ENCODE measurements at places on chromosomes 7 and 10.

- DNase-seq: no peak
These were observed 53.6 kb downstream of the ADRA2A start for GRCh38 chr10:111130471-111130870.

- DNase-seq: no peak
These were observed 59.8 kb upstream of the ANTXRL start for GRCh38 chr10:46226900-46227558.

GRCh38 chr10:34727595-34728033, 87.5 kb downstream of the PARD3 start:
- no peak for DNase-seq

DNA sequence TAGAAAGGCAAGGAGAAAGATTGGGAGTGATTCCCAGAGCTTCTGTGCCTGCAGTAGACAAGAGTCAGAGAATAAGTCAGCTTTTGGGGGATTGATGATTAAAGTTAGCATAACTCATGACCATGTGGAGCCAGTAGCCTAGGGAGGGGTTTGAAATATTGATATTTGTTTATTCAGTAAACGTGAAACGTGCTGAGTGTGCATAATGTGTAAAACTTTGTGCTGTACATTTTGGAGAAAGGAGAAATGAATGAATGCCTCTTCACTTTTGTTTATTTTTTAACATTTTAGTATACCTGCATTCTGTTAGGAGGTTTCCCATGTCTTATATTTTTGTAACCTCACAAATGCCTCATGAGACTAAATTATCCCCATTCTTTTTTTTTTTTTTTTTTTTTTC, 272.3 kb downstream of the SORCS3 start:
- no peak for DNase-seq

- no peak for DNase-seq
These were observed 82.6 kb downstream of the GNAI1 start for GRCh38 chr7:80216996-80217842.

GRCh38 chr10:116694243-116694926, 48.0 kb downstream of the HSPA12A start:
- no peak for DNase-seq

GRCh38 chr7:103856929-103857328, 132.5 kb downstream of the RELN start:
- DNase-seq: no peak

- DNase-seq: no peak
These were observed 49.0 kb downstream of the RBAK start for GRCh38 chr7:5094641-5095040.

GRCh38 chr7:128910569-128910945, at the start of gene KCP:
Gene KCP, minus strand, starts transcription at chr7:128910709. Its CDS starts 33 bp downstream, at chr7:128910676.
- no peak for DNase-seq

DNA sequence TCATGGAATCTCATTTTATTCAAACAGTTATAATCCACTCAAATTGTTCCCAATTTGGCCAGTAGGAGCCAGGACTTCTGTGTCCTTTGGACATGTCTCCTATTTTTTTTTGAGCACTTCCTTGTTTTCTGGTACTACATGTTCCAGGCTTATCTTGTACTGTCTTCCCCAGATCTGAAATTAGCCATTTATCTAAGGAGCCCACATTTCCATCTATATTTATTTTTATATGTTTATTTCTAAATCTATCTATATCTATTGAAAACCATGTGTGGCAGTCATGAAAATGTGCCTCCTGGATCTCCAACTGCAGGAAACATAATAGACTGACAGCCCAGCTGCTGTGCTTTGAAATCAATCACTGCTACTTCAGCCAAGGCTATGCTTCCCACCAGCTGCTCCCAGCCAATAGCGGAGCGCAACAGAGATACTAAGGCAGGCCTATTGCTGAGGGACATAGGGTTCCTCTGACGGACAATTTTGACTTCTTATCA, 147.1 kb downstream of the LRRC4 start:
- no peak for DNase-seq

- no peak for DNase-seq
These were observed 209.1 kb downstream of the TRIL start for GRCh38 chr7:28748933-28749584.

GRCh38 chr7:34165466-34165865, 260.1 kb downstream of the BMPER start:
- DNase-seq: no peak

- DNase-seq: no peak
These were observed 11.7 kb downstream of the CREB5 start for GRCh38 chr7:28423918-28424514.

DNA sequence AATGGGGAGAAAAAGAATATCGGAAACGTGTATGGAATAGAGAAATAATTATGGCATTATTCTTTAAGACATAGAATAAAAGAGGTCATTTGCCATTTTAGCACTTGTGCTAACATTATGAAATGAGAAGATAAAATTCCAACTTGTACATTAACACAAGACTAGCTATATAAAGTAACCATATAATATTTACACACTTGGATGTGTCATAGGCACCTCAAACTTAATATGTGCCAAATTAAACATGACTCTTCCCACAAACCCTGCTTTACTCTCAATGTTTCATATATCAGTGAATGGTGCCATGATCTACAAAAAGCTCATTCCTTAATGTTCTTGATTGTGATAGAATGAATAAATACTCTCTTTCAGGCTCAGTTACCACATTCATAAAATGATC, 4.1 kb upstream of the MINDY3 start:
- no peak for DNase-seq

- no peak for DNase-seq
These were observed 7.8 kb upstream of the ZNF485 start for GRCh38 chr10:43598446-43598845.

GRCh38 chr10:104487794-104488438, 134.3 kb downstream of the CFAP58 start:
- DNase-seq: no peak

DNA sequence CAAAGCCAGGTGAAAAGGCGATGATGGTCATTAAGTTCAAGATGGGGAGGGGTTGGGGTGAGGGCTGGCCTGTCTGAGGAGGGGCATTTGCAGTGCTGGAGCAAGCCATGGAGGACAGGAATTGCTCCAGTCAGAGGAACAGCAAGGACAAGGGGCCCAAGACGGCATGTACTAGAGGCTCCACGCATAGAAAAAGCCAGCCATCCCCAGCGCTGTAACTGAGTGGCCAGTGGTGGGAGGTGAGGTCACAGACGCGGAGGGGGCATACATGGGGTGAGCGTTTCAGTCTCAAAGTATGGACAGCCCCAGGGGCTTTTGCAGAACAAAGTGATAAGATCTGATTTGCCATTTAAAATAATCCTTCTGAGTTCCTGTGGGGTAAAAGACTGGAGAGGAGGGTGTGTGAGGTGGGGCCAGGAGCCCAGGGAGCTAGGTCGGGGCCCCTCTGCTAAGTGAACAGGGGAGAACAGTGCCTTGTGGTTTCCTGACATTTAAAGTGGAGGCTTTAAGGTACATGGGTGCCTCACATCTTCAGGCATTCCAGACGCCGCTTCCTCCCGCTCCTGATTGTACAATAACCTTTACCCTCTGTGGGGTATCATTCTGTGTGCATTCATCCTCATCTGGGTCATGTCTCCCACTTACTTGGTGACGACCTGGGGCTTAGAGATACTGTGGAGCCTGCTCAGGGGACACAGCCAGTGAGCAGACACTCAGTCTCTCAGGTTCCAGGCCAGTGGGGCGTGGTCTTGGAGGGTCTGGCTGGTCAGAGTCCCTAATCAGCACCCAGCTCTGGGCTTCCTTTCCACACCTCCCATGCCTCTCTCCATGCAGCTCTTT, 105.6 kb upstream of the GPR26 start:
- no peak for DNase-seq

- no peak for DNase-seq
These were observed 18.8 kb downstream of the MRPS24 start for GRCh38 chr7:43850348-43851116.

DNA sequence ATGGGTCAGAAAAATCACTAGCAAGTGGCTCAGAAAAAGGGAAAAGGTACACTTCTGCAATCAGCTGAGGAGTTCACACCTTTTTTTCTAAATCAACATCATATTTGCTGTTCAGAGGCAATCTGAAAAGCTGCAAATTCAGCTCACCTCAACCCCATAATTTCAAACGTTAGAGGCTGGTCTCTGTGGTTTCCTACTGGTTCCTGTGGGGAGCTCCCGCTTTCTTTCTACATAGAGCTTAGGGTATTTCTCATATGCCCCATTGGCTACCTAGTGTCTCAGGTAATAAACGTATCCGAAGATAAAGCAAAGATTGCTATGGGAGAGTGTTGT, 5.2 kb upstream of the ZNF22 start:
- DNase-seq: no peak

- DNase-seq: no peak
These were observed 57.7 kb upstream of the SPOCK2 start for GRCh38 chr10:72146071-72146470.

GRCh38 chr10:132691711-132692153, 94.2 kb downstream of the NKX6-2 start:
- DNase-seq: no peak

DNA sequence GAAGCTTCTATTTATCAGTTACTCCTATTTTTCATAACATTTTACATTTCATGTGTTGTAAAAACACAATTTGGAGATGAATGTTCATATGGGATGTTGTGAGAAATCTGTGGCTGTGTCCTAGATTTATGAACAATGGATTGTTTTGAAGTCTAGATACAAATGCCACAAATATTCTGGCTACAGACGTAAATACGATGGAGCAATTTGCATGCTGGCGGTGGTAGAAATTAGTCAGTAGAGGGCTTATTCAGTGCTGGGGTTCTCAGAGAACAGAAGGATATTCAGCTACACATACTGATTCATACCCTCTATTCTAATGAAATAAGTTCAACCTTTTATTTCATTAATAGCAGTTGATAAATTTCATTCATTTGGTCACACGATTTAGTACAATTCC, 48.8 kb downstream of the PLPP4 start:
- DNase-seq: no peak

- DNase-seq: no peak
These were observed 117.0 kb upstream of the AMPH start for GRCh38 chr7:38748056-38748610.

- no peak for DNase-seq
These were observed 74.0 kb upstream of the SAMD8 start for GRCh38 chr10:75037171-75038153.

- no peak for DNase-seq
These were observed 193.8 kb upstream of the DPP6 start for GRCh38 chr7:153858355-153858754.

DNA sequence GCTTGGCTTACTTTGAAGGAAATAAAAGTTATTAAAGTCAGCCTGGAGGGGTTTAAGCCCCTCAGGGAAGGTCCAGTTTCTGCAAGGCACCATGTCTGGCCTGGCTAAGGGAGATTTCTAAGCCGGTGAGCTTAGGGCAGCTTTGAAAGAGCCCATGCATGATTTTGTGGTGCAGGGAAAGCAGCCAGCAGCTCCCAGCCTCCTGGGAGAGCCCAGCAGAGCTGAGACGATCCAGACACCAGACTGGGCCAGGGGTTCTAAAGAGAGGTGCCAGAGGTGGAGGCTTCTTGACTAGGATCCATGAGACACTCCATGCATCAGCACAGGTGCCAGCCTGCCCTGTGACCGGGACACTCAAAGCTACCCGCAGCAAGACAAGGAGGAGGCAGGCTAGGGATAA, 59.6 kb upstream of the MKX start:
- no peak for DNase-seq

DNA sequence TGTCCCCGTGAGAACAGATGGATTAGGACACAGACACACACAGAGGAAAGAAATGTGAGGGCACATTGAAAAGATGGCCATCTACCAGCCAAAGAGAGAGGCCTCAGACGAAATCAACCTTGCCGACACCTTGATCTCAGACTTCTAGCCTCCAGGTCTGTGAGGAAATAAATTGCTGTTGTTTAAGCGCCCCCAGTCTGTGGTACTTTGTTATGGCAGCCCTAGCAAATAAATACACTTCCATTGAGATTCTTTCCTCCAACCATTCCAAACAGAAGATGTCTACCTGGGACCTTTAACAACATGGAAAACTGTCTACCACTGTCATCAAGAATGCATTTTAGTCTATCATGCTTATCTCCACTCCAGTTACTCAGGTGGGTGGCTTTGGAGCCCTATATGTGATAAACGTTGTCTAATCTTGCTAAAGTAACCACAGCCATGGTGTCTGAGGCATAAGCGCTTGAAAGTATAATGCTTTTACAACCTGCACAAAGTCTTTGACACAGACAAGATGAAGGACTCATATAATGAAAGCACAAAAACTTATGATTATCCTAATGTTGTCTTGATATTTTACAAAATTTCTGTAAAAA, 244.3 kb downstream of the MTERF1 start:
- no peak for DNase-seq

DNA sequence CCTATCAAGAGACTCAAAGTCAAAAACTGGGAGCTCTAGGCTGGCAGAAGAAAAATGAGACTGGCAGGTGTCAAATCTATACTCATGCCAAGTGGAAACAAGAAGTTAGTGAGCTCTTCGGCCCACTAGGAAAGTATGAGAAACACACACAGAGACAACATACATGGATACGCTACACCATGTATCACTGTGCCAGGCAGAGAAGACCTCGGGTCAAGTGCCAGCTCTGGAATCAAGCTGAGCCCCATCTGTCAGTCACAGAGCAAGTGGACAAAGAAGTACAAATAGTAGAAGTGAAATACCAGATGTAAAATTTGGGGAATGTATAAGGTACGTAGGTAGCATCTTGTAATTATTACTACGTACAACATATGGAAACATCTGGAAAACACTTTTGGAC, 62.4 kb downstream of the FAM13C start:
- DNase-seq: no peak

- no peak for DNase-seq
These were observed 132.2 kb downstream of the BBS9 start for GRCh38 chr7:33261585-33261984.

DNA sequence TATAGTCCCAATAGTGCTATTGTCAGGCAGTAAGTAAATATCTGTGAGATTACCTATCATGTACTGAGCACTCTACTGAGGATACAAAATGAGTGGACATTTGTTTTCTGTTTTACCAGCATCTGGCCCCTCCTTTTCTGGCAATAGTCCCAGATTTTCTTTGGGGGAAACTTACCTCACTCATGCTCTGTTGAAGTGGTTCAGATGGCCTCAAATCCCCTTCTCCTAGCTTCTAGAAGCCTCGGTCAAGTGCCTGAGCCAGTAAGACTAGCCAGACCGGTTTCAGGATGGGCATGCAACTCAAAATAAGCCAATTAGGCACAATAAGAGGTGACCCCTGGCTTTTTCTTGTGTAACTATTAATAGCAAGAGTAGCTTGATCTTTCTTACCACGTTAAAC, 19.7 kb downstream of the TRDMT1 start:
- no peak for DNase-seq

DNA sequence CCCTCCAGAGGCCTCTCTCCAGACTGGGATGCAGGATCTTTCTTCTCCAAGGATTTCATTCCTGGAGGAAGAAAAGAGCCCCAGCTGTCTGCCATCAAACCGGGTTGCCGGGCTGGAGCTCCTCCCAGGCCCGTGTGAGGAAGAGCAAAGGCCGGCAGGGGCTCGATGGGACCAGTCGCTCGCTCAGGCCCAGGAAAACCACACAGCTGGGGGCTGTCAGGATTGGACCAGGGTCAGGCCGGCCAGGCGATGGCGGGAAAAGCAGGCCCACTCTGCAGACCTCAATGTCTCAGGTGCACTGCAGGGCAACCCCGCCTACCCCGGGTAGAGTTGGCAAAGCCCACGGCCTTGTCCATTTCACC, 98.1 kb upstream of the DNAAF5 start:
- no peak for DNase-seq

Measured in stimulated activated CD8-positive, alpha-beta memory T cell treated with anti-CD3 and anti-CD28 coated beads, Interleukin-7, amount 100 ng/mL, for 48 hours (primary cell).